AG08396 (cell line): ENCODE measurements at places on chromosomes 7 and 10.
A peak's percentile ranks its signal among the peaks of the same experiment; 100 is the strongest.

DNA sequence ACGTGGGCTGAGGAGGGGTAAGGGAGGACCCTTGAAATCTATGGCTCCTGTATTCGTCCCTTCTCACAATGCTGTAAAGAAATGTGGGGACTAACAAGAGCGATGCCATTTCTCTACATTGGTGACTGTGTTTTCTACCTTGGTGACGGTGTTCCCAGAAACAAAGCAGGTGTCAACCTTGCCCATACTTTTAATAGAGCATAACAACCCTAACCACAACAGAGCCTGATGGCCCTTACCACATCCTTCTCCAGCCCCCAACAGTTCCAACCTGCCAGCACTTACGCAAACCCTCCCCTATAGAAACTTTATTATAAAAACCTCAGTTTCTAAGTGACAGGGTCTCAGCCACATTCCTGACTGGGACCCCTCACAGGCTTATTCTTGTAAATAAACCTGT, 28.2 kb upstream of the ADCYAP1R1 start:
- DNase-seq: no peak

DNA sequence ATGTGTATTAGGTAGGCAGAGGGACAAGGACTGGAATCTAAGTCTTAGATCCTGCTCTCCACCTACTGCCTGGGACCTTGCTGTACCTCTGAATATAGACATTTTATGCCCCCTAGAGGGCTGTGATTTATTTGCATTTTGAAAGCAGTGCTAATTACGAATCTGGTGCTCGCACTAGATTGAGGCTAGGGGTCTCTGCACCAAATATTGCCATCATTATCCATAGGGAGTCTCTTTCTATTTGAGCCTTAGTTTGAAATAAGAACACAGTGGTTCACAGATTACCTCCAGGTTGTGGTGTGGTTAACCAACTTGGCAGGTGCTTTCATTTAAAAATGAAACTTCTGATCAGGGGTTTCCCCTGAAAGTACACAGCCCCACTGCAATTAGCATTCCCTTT, 41.8 kb downstream of the CNNM1 start:
- peak; percentile 36 for DNase-seq

GRCh38 chr7:25965405-25966123, 186.4 kb upstream of the NFE2L3 start:
- DNase-seq: no peak

GRCh38 chr7:84877943-84878570, 308.8 kb downstream of the SEMA3D start:
- no peak for DNase-seq

GRCh38 chr10:103617602-103618385, 124.3 kb downstream of the NEURL1 start:
- no peak for DNase-seq

DNA sequence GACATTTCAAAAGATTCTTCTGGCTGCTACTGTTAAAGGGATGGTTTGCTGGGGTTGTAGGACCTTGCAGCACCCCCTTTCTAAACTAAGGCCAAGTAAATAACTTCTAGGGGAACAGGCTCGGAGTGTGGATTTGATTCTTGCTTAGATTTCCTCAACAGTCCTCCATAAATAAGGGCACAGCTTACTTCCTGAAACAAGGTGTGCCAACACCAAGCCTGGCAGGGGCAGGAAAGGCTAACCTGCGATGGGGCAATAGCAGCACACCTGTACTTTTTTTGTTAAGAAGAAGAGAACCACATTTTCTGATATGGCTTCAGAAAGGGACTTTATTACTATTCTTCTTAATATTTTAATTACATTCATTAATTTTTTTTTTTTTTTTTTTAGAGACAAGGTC, 121.9 kb downstream of the RNF216 start:
- no peak for DNase-seq

- DNase-seq: no peak
Observed at GRCh38 chr10:72802763-72803505, 90.6 kb upstream of the OIT3 start.

GRCh38 chr7:29975561-29975960, 14.0 kb downstream of the SCRN1 start:
- DNase-seq: no peak

DNA sequence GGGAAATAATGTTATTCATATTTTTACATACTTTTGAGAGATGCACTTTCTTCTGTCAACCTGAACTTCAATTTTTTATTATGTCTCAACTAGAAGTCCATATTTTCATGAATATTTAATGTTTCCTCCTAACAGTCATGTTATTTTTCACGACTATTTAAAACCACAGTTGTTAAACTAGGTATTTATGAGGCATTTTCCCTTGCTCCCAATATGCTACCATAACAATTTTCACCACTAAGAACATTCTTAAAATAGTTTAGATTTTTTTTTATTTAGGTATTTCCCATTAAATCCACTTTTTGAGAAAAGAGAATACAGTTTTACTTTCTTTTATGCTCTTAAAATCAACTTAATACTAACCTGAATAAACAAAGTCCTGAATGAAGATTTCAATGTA, 89.4 kb downstream of the JAZF1 start:
- DNase-seq: no peak

GRCh38 chr7:35038354-35038753, 1.1 kb upstream of the DPY19L1 start:
- DNase-seq: no peak

- DNase-seq: no peak
Observed at GRCh38 chr10:116185199-116185867, 87.7 kb downstream of the GFRA1 start.

GRCh38 chr7:55026086-55026790, 7.4 kb downstream of the EGFR start:
- no peak for DNase-seq

DNA sequence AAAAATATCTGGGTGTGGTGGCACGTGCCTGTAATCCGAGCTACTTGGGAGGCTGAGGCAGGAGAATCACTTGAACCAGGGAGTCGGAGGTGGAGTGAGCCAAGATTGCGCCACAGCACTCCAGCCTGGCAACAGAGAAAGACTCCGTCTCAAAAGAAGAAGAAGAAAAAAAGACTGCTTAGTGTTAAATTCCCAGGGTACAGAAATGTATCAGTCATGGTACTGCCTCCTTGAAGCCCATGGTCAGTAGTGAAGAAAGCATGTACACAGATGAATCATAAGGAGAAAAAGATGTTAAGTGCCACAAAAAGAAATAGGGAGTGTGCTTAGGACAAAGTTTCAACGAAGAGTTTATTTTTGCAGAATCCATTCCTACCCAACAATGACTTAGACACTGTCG, 62.5 kb upstream of the KMT2E start:
- peak; percentile 28 for DNase-seq

DNA sequence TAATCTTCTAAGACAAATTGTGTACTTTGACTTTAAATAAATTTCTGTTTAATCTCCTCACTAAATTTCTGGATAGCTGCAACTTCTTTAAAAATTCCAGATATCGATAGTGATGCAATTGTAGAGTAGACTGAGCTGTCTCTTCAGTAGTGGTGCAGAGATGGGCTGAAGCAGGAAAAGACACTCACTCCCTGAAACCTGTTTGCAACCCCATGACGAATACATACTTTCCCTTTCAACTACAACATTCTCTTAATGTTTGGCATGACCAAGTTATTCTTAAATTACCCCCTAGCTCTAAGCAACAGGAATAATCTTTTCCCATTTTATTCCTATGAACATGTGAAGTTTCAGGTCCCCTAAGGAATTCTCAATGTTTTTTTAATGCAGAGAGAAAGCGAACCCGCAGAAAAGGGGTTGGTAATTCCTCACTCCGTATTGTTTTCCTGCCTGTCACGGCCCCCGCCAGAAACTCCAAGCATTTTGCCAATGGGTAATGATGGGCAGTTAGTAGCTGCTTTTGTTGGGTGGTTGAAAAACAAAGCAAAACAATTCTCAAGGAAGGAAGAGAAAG, 1.3 kb downstream of the THSD7A start:
- DNase-seq: peak; percentile 32

DNA sequence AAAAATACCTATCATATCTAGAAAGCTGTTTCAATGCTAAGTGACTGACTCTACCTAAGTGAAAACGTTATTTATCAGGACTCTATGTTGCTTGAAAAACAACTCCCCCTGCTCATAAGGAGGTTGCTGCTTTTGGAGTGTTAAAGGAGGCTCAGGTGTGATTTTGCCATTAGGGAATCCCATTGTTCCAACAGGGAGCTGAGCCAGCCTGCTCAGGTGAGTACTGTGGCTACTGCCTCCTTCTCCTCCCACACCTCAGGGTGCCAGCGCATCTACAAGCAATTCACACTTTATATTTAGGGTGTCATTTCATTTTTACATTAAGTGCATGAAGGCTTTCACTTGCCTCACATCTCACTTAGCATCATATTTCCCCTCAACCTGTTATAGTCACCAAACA, 84.7 kb downstream of the SEM1 start:
- no peak for DNase-seq

- peak; percentile 44 for DNase-seq
Observed at GRCh38 chr10:50622706-50623662, 772 bp downstream of the SGMS1 start.

DNA sequence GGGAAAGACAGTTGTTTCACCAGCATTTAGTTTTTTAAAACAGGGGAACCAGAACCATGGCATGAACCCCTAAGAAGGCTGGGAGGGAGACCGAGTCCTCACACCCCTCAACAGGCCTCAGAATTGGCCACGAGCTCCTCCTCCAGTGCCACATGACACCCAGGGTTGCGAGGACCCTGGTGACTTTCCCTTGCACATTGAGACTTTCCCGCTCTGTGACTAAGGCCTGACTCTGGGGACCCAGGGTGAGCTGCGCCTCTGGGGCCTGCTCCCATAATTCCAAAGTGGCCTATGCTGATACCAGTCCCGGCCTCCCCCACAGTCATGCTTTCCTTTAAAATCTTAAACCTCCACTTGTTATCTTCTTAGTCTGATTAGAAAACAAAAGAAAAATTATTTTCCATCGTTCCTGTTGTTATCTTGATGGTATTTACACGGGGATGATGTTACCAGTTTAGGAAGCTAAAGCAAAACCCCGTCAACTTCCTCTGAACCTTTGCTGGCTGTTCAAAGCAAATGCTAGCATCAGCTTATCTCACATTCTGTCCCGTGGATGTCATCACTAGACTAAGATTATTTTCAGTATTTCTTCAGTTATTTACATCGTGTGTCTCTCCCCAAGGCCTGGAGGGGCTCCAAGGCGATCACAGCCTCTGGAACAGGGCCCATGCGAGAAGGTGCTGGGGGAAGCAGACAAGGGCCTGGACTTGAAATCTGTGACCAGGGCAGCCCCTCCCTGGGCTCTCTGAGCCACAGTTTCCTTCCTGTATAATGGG, 42.1 kb downstream of the FAM53B start:
- DNase-seq: no peak

- peak; percentile 89 for DNase-seq
Observed at GRCh38 chr10:99834410-99834809, 52.0 kb downstream of the ABCC2 start.

DNA sequence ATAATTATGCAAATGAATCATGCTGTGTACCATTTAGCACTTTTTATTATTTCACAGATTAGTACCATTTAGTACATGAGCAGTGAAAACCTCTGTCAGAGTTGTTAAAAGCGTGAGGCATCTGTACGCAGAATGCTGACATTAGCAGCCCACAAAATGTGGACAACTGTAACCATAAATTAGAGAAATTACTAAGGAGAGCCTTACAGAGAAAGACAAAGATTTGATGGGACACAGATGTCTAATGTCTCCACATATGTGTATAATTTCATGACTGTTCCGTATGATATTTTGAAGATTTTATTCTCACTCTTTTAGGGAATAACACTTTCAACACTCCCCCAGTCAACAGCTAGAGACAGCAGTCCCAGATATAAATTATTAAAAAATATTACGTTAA, 414.0 kb upstream of the ANKRD30A start:
- no peak for DNase-seq

DNA sequence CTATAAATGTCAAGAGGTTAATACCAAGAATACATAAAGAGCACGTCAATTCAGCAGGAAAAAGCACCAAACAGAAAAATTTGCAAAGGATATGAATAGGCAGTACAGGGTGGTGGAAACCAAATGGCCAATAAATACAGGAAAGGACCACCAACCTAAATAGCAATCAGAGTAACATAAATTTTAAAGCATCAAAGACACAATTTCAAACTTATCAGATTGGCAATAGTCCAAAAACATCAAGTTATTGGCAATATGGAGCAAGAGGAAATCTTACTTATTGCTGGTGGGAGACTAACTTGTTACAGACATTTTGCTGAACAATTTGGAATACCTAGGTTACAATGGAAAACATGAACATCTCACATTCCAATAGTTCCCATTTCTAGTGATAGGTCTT, 24.1 kb downstream of the SYPL1 start:
- DNase-seq: no peak
